ENCODE measurements at places on chromosomes 12 and 14.

DNA sequence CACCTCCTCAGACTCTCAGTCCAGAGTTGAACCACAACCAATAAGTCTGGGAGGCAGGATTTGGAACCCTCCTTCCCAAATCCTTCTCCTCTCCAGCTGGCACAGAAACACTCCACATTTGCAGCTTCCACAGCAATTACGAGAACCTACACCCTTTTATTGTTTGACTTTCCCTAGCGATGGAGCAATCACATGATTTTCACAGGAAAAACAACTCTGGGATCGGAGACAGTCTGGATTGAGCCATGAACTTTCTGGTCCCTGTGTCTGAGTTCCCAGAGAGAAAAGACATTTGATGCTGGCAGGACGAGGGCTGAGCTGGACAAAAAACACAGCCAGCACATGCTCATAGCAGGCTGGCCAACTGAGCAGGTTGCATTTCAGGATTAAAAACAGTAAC, 49.0 kb upstream of the STON2 start:
- no peak for DNase-seq

DNA sequence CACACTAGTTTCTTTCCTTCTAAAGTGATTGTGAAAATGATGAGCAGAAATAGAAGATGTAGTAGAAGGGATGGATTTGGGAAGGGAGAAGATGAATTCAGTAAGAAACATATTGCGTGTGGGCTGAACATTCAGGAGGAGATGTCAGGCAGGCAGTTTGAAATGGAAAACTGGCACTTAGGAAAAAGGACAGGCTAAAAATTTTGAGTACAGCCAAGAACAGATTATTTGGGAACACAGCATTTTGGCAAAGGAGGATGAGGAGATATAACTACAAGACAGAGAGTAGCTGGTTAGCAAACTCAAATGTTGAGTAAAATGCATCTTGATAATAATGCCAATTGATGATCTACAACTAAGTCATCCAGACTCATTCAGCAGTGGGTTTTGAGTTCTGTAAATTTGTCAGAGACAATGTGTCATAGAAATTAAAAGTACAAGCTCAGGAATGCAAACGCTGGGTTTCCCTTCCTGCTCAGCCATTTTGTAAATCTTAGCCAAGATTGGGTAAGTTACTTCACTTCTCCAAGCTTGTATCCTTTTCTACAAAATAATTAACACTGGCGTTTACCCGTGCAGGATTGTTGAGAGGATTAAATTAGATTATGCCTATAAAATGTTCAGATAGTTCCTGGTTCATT, 255.0 kb downstream of the NAV3 start:
- peak; percentile 36 for DNase-seq

DNA sequence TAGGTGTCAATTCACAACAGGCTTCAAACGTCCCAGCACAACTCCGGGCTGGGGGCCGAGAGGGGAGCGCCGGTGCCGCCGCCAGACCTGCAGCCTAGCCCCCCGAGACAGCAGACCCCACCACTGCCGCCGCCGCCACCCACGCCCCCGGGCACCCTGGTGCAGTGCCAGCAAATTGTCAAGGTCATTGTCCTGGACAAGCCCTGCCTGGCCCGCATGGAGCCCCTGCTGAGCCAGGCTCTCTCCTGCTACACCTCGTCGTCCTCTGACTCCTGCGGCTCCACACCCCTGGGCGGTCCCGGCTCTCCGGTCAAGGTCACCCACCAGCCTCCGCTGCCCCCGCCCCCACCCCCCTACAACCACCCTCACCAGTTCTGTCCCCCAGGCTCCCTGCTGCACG, 39.4 kb downstream of the SLC6A12 start:
- DNase-seq: no peak

- no peak for DNase-seq
These were observed 75.4 kb downstream of the ABCC9 start for GRCh38 chr12:21865846-21866245.

DNA sequence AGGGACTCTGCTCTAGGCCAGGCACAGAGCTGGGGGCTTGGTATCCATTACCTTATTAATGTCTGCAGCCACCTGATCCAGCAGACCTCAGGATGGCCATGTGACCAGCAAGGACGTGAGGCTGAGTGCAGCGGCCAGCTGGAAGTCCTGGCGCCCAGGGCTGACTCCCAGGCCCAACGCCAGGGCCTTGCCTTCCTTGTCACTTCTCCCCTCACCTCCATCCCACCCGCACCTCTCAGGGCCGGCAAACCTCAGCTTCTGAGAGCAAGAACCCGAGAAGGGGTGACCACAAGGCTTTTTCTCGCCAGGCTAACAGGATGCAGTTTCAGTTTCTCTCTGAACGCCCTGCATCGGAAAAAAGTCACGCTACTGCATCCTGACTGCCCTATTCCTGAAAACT, 15.4 kb downstream of the RAB35 start:
- no peak for DNase-seq

GRCh38 chr14:35414365-35414764, 9.8 kb upstream of the NFKBIA start:
- DNase-seq: no peak

DNA sequence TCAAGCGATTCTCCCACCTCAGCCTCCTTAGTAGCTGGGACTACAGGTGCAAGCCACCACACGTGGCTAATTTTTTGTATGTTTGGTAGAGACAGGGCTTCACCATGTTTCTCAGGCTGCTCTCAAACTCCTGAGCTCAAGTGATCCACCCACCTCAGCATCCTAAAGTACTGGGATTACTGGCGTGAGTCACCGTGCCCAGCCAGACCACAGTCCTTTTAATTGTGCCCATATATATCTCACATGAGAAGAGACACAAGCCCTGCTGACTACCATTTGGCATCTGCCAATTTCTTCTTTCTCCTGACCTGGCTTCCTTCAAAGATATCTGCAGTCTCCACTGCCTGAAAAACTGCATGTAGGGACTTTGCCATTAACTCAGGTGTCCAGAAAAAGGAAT, 142.5 kb downstream of the DPY19L2 start:
- no peak for DNase-seq

DNA sequence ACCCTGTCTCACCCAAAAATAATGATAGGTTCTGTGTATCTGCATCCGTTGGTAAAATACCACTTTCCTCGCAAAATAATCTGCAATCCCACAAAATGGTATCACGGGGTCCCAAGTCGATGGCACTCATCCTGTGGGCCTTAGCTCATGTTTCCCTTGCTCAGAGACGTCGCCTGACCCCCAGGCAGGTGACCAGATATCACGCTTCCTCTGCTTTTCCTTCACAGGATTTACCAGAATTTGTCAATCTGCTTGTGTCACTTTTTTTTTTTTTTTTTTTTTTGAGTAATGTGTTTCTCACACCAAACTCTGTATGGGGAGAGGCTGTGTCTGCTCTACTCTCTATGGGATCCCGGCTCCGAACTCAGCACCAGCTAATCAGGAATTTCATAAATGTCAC, 162.7 kb downstream of the PRKCH start:
- no peak for DNase-seq

DNA sequence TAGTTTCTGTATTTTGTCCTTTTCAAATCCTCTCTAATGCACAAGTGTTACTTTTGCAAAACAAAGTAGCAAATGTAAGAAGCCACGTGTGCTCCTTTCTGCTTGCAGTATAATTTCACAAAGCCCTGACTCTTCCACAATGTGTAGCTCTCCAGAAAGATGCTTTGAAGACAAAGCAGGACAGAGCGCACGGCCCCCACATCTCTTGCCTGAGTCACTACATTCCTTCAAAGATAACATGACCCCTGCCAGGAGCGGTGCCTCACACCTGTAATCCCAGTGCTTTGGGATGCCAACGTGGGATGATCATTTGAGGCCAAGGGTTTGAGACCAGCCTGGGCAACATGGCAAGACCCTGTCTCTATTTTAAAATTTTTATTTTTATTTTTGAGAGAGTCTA, 40.5 kb downstream of the JAG2 start:
- no peak for DNase-seq

- DNase-seq: no peak
These were observed 2.8 kb upstream of the ARID2 start for GRCh38 chr12:45726603-45727300.

Data from fibroblast of skin of left quadriceps (primary cell).